NCI-H1105 treated with DMSO at 0.1 percent for 48 hours (cell line): ENCODE measurements at places on chromosomes 13 and 19.
A peak's percentile ranks its signal among the peaks of the same experiment; 100 is the strongest.

GRCh38 chr13:109093998-109094397, 464.6 kb downstream of the MYO16 start:
- DNase-seq = no peak

GRCh38 chr13:55967055-55967454, 1173.7 kb upstream of the PRR20A start:
- DNase-seq = no peak

GRCh38 chr13:101013245-101013644, 338.6 kb upstream of the TMTC4 start:
- no peak for DNase-seq

- DNase-seq = no peak
These were observed 1256.5 kb downstream of the EFNB2 start for GRCh38 chr13:105278943-105279381.

- DNase-seq = no peak
These were observed 213.3 kb downstream of the POSTN start for GRCh38 chr13:37385248-37385647.

DNA sequence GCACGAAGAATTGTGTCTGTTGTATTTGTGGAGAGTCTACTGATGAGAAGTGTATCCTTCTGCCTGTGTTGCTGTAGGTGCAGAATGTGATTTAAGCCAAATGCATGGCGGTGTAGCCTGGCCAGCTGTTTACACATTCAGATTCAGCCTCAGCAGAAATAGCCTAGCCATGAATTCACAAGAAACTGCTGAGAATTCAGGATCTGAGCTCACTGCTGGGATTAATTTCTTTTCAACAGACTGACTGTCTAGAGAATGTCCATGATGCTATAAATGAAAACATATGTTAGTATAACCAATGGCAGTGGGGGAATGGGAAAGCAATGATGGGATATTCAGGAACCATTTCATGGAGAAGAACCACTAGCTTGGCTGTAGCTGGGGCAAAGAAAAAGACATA, 77.4 kb upstream of the RNF113B start:
- no peak for DNase-seq

DNA sequence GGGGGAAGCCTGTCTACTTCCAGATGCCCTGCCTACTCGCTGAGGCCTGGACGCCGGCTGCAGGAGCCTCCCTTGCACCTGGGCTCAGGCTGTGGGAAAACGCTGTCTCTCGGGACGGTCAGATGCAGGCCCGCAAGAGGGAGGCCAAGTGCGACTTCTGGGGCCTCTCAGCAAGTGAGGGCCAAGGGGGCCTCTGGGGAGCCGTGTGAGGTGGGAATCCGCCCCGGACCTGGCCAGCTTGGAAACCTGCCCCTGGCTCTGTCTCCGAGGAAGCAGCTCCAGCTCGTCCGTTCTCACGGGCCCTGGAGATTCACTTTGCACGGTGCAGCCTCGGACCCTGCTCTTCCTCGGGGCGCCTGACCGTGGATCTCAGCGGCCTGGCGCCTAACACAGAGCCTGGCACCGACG, 11.4 kb upstream of the CRTC1 start:
- DNase-seq = no peak

DNA sequence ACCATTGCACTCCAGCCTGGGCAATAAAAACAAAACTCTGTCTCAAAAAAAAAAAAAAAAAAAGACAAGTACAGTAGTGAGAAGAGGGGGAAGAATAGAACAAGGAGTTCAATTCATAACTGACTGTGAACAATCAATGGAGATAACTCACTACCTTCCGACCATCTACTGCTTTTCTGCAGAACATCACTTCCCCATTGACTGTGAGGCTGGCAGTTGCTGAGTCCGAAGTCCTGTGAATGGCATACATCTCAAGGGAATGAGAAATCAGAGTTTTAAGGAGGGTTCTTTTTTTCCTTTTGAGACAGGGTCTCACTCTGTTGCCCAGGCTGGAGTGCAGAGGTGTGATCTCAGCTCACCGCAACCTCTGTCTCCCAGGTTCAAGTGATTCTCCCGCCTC, 11.2 kb downstream of the ZNF565 start:
- no peak for DNase-seq

DNA sequence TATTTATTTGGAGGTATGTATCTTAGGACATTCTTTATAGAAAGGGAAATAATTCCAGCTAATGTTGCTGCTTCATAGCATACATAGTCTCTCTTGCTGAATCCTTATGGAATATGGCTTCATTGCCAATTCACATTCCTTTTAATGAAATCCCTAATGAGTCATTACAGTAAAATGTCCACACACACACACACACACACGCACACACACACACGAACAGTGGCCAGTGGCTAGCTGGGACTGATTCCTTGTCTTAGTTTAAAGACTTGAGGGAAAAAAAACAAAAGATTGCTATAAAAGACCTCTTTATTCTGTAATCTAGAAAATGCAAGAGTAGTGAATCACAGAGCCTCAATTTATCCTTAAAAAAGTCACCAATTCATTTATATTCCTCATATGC, 301.6 kb downstream of the SLITRK6 start:
- DNase-seq = no peak

DNA sequence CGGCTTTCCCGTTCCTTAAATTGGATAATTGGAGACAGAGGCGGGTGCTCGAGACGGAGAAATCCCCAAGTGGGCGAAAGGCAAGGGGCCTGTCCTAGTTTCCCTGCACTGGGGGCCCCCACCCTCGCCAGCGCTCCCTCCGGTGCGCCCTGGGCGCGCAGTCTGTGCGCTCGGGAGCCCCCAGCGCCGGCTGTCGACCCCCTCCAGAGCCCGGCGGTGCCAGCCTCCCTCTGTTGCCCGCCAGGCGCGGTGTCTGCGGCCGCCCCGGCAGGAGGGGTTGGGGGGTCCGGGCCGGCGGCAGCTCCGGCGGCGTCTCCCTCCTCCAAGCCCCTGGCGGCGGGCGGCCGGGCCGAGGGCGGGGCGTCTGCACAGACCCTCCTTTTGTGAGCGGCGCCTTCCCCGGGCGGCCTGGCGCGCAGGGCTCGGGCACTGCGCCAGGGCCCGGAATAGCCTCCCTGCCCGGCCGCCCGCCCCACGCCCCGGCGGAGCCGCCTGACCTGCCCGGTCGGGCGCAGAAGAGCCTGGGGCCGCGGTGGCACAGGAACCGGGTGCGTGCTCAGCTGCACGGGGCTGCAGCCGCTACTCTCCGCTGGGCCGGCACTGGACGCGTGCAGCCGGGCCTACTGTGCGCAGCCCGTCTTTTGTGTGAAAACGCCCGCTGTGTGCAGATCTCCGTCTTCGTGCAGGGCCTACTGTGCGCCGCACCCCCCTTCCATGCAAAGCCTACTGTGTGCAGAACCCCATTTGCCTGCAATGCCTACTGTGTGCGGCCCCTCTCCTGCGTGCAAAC, 13.2 kb downstream of the GADD45B start:
- DNase-seq = peak; percentile 36

DNA sequence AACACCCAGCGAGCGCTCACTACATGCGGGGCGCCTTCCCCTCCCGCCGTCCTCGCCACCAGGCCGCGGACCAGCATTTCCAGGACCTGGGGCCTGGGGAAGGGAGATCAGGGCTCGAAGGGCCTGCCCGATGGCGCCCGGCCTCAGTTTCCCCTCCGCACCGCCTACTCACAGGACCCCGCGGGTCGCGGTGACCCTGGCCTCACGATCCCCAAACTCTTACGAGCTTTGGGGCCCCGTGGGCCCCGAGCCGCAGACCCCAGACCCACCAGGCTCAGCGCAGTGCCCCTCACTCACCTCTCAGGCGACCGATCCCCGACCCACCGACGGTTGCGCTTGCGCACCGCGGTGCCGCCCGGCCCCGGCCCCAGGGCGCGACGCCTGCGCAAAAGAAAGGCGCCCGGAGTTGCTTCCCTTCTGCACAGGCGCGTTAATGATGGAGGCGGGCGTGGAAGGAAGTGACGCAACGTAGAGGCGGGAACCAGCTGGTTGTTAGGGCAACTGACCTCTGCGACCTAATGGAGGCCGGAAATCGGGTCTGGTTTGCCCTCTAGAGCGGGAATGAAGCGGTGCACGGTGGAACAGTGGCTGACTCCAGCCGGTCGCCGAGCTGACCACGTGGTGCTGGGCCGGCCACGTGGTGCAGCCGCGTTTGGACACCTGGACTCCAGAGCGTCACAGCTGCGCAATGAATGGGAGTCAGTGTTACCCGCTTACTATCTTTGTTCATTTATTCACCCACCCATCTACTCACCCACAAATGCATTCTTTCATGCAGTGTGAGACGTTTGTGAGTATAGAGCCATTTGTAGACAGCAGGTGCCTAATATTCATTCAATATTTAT, at the start of gene SGTA:
SGTA (minus strand) TSS at position 338 of the 845 bp plus-strand sequence. CDS start 14,205 bp downstream, outside the sequence.
- DNase-seq = peak; percentile 99

DNA sequence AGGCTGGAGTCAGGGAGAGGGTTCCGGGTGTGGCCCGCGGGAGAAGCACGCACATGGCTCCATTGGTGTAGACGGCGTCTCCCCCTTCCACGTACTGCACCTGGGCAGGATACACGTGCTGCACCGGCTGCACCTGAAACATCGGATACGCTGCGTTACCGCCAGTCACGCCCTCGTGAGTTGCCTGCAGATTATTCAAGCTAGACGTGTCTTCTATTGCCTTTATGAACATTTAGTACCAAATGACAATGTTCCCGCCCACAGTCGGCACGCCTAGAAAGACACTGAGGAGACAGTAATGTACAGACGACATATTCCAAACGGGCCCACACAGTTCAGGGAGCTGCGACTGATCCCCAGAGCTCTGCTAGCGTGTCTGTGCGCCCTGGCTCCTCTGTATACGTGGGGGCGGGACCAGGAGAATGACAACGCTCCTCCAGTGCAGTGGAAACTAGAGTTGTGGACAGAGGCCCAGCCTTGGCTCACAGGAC, 64.1 kb upstream of the RANBP3 start:
- no peak for DNase-seq

DNA sequence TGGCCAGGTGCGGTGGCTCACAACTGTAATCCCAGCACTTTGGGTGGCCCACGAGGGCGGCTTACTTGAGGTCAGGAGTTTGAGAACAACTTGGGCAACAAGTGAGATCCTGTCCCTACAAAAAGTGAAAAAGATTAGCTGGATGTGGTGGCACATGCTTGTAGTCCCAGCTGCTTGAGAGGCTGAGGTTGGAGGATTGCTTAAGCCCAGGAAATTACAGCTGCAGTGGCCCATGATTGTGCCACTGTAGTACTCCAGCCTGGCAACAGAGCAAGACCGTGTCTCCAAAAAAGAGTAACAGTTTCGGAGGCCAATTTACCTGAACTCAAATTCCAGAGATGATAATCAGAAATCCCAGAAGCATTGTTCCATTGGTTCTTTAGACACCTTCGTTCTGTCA, 4.4 kb downstream of the ZNF473 start:
- no peak for DNase-seq

GRCh38 chr19:36573020-36573894, at the start of gene ZNF529:
TSS of gene ZNF529 (minus strand) at chr19:36573292. CDS start at chr19:36572346, 946 bp downstream.
- DNase-seq = peak; percentile 91

DNA sequence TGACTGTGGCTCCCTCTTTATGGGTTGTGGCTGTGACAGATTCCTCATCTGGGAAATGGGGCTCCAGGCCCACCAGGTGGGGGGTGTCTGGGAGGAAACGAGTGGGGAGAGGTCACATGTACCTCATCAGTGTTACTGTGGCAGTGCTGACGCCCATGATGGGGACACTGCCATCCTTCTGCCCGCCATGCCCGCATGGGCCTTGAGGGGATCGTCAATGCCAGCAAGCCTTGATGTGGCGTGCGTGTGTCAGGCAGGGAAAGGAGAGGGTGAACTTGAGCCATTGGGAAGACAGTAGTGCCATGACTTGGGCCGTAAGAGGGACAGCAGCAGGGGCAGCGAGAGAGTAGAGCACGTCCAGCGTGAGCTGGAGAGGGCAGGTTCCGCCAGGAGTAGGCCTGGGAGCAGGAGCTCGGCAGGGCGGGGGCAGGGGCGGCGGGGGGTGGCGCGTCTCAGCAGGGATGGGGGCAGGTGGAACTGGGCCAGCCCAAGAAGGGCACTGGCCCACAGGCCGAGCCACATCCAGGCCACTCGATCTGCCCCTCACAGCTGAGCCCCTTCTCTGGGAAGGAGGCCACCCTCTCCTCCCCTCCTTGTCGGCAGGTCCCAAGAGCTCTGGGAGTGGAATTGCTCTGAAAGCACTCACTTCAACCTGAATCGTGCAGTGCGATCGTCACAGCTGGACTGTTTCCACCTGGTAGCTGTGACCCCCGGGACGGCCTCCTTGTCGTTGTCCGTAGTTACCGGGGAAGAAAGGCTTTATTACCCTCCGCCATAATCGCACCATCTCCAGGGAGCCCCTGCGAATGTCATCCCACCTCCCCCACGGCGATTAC, 9.9 kb downstream of the KLHL26 start:
- DNase-seq = no peak

- DNase-seq = no peak
These were observed 32.2 kb upstream of the USP12 start for GRCh38 chr13:27203854-27204253.

- no peak for DNase-seq
These were observed 3.2 kb upstream of the IFNL4 start for GRCh38 chr19:39251846-39252245.

DNA sequence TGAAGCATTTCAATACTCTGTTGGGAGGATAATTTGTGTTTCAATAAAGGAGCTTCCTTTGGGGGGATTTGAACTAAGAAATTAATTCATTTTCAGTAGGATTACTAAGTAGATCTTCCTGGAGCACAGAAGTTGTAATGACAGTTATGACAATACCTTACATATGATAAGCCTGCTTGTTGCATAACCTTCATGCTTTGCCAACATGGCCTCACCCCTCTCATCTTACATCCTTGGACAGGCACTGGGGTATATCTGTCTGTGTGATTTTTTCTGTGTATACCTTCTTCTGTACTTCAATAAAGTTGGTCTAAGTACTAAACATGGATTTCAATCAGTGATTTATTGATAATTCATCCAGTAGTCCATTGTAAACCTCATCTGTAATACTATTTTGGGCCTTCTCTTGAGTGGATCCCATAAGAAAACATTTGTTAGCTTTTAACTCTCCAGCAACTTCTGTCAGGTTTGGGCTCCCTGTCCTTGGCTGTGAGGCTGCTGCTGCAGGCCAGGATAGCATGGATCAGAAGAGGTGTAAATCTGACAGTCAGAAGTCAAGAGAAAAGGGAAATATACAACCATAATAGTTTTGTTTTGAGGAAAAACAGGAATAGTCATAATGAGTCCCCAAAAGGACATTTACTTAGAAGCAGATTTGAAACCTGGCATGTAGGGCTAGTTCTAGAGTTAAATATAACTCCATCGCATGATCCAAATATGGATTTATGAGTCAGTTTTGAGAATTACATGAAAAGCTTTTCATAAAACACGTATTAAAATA, 422.2 kb downstream of the KLF5 start:
- no peak for DNase-seq
